ENCODE measurements at places on chromosomes 11 and 22. TPM values are rescaled to one million over a fixed set of nuclear protein-coding genes. Genes with fewer than 3 reads are reported as not detected.

Gene OR52I1
- not detected for total RNA-seq

Gene SEC14L6
- total RNA-seq, result 11.6 TPM

Gene PTGDR2
- 0.29 TPM for total RNA-seq

Gene PDE2A
- total RNA-seq, result 0.36 TPM

Gene LRRC56
- total RNA-seq, result 1.6 TPM

Gene OR2AG1
- not detected for total RNA-seq

All from epithelial cell of proximal tubule (primary cell).